Stimulated activated CD4-positive, alpha-beta T cell treated with anti-CD3 and anti-CD28 coated beads, Interleukin-2, amount 100 ng/mL, for 24 hours (primary cell): ENCODE measurements at places on chromosomes 4 and X.

- no peak for DNase-seq
Observed at GRCh38 chrX:67004451-67004850, 365.6 kb upstream of the EDA2R start.

DNA sequence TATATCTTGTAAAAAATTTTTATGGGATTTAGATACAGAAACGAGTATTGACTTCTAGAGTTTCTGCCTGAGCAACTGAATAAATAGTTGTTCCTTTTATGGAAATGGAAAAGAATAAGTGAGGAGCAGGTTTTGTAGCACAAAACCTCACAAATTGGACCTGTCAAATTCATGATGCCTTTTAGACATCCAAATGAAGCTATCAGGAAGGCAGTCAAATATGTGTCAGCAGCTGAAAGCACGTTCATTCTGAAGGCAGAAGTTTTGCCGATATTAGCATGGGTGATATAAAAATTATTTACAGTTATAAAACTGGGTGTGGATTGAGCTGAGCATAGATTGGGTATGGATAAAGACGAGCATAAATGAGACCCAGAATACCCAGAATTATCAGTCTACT, 374.0 kb downstream of the EPHA5 start:
- DNase-seq: no peak

DNA sequence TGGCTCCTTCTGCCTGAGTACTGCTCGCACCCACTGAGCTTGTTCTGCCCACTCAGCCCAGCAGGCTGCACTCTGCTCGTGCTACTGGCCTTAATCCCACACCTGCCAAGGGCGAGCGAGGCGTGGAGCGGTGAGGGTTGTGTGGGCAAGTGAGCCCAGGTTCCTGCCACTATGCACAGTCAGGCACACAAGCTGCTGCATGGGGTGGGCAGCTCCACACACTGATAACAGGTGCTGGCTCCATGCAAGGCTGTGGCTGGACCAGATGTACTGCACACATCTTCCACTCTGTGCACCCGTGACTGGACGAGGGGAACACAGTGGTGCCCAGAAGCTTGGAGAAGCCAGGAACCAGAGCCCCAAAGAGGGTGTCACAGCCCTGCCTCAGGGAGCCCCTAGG, 184.3 kb upstream of the NUDT6 start:
- no peak for DNase-seq

DNA sequence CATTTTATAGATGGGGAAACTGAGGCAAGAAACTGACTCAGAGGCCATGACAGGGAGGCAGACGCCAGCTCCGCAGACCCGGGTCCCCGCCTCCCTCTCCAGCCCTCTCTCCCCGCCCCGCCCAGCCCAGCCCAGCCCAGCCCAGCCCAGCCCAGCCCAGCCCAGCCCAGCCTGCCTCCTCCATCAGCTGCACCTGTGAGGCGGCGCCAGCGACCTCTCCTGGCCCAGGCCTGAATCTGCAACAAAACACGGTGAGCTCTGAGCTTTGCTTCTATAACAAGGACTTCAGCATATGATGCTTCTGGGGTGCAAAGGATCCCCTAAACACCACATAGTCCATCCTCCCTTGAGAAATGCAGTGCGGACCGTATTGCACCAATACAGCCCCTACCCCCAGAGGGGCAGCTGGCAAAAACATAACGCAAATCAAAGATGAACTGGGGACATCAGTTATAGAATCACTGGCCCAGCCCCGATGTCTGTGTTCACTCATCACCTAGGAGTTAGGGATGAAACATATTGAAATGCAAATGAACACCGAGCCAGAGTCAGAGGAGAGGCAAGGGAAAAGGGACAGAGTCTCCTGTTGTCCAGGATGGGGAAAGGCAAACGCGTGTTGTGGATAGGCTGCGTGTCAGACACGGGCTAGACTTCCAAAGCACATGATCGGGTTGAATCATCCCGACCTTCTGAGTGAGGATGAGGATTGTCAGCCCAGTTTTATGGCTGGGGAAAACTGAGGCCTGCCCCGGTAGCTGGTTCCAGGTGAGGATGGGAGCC, 216.1 kb upstream of the PSAPL1 start:
- peak; percentile 13 for DNase-seq

GRCh38 chr4:158189422-158189821, 16.6 kb upstream of the GASK1B start:
- DNase-seq: no peak

DNA sequence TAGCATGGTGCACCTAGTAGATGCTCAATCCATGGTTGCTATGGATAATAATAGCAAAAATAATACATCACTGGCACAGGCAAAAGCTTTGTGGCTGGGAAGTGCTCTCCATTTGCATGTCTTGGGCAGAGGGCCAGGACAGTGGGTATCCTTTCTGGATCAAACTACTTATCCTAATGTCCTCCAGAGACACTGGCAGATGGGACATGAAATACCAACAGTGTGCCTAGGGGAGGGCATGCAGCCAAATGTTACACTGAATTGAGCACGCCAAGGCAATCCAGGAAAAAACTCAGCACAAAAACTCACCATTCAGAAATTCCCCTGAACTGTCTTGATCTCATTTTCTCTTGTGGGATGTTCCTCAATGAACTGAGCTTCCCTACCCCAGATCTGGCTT, 98.6 kb upstream of the SCML1 start:
- DNase-seq: no peak
